ENCODE measurements at places on chromosomes 2 and 18. TPM values are rescaled to one million over a fixed set of nuclear protein-coding genes. Genes with fewer than 3 reads are reported as not detected.

DNA sequence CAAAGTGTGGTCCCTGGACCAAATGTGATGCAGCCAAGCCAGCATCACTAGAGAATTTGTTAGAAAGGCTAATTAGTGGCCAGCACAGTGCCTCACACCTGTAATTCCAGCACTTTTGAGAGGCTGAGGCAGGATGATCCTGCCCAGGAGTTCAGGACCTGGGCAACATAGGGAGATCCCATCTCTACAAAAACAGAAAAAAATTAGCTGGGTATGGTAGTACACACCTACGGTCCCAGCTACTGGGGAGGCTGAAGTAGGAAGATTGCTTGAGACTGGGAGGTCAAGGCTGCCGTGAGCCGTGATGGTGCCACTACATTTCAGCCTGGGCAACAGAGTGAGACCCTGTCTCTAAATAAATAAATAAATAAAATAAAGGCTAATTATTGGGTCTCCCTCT, 69.9 kb upstream of the FZD5 start:
- no peak overlapping the region for H3K27ac ChIP-seq
- DNase-seq, result no peak
- no peaks in the 10 kb centered on the region for H3K36me3 ChIP-seq
- H3K4me1 ChIP-seq, result peaks cover 10% of the 10 kb centered on the region

DNA sequence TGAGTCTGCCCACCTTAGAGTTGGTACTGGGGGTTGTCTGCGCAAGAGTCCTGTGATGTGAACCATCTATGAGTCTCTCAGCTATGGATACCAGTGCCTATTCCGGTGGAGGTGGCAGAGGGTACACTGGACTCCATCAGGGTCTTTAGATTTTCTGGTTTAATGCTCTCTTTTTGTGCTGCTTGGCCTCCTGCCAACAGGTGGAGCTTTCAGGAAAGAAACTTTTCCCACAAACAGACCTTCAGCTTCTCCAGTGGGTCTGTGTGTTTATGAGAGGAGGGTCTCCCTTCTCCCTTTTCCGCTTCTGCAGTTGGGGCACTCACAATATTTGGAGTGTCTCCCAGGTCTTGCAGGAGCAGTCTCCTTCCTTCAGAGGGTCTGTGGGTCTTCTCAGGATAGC, 1721.9 kb upstream of the SLC39A10 start:
- no peaks in the 10 kb centered on the region for H3K36me3 ChIP-seq
- H3K27ac ChIP-seq, result no peak overlapping the region
- H3K27me3 ChIP-seq, result no peaks in the 10 kb centered on the region

AGAP1 gene
- 5.0 TPM for total RNA-seq

- no peaks in the 10 kb centered on the region for H3K36me3 ChIP-seq
- no peak within 1 kb of the TSS for H3K4me3 ChIP-seq
These were observed at the start of gene GALNT5 for GRCh38 chr2:157257312-157258252. TSS of gene GALNT5 (plus strand) at chr2:157257705. CDS start at chr2:157258083, 378 bp downstream.

GRCh38 chr2:21757805-21758430, 634.1 kb downstream of the TDRD15 start:
- H3K27me3 ChIP-seq, result no peaks in the 10 kb centered on the region
- no peaks in the 10 kb centered on the region for H3K4me1 ChIP-seq
- H3K27ac ChIP-seq, result no peak overlapping the region
- H3K4me3 ChIP-seq, result no peak overlapping the region
